Stimulated activated CD4-positive, alpha-beta T cell treated with anti-CD3 and anti-CD28 coated beads, Interleukin-4, amount 100 ng/mL, for 48 hours (primary cell): ENCODE measurements at places on chromosomes 12 and 14.
A peak's percentile ranks its signal among the peaks of the same experiment; 100 is the strongest.

DNA sequence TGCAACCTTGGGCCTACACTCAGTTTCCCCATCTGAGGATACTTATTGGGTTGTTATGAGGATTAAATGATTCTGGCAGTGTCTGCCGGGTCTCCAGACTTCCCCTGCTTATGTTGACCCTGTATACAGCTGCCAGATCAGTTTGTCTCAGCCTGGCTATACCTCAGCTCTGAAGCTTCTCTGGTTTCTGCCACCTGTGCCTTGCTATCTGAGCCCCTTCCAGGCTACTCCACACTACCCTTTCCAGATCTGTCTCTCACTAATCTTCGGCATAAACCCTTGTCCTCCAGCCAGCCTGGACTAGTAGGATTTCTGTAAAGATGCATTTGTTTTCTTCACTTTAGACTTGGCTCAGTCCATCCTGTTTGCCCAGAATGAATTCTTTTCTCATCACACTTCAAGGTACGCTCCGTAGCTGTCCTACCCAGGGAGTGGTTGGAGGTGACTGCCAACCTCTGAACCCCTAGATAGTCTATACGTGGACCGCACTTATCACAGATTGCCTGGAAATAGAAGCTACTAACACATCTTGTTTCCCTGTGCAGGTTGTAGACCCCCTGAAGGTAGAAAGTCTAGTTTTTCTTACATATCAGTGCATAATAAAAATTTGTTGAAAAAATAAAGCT lies 422.4 kb downstream of the RAD51B start:
- no peak for DNase-seq

- DNase-seq = no peak
Observed at GRCh38 chr12:120234643-120235368, 30.7 kb downstream of the PXN start.

GRCh38 chr12:52604859-52605258 lies 3.6 kb upstream of the KRT72 start:
- DNase-seq = no peak

GRCh38 chr12:127381043-127381668 lies 885.8 kb upstream of the TMEM132C start:
- peak; percentile 19 for DNase-seq

DNA sequence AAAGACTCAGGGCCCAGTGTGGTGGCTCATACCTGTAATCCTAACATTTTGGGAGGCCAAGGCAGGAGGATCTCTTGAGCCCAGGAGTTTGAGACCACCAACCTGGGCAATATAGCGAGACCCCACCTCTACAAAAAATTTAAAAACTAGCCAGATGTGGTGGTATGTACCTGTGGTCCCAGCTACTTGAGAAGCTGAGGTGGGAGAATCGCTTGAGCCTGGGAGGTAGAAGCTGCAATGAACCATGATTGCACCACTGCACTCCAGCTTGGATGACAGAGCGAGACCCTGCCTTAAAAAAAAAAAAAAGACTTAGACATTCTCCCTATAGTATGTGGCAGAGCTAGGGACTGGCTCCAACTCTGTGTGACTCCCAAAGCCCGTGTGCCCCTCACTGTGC lies 2.9 kb downstream of the UBE3B start:
- DNase-seq = no peak

DNA sequence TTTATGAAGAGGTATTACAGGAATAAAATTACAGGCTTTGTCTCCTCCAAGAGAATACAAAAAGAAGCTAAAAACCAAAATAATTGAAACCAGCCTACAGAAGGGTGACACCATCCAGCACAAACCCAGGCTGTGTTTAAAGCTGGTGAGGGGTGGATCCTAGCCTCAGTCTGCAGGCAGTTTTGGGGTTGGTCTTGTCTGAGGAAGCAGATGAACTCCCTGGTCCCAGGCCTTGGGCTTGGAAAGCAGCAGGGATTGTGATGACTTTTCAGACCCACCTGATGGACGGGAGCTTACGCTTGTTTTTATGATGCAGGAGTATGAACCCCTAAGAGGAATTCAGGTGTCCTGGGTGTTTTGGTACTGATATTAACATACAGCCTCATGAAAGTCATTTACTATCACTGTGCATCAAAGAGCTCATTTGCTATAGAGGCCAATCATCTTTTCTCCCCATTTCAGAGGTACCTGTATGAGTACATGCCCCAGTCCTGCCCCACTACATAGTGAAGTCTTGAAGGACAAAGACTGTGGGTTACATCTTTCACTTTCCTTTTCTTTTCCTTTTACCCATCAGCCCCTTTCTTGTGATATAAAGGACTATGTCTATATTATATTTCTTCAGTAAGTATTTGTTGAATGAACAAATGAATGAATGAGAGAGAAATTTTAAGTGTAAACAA lies 18.1 kb downstream of the PRICKLE1 start:
- DNase-seq = no peak

DNA sequence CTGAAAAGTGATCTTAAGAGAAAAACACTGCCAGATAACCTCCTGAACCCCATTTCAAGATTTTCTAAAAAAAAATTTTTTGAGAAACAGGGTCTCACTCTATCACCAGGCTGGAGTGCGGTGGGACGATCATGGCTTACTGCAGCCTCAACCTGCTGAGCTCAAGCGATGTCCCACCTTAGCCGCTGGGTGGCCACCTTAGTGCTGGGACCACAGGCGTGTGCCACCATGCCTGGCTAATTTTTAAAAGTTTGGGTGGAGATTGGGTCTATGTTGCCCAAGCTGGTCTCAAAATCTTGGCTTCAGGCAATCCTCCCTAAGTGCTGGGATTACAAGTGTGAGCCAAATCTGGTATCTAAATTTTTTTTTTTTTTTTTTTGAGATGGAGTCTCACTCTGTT lies 3.4 kb downstream of the PNMA1 start:
- no peak for DNase-seq

DNA sequence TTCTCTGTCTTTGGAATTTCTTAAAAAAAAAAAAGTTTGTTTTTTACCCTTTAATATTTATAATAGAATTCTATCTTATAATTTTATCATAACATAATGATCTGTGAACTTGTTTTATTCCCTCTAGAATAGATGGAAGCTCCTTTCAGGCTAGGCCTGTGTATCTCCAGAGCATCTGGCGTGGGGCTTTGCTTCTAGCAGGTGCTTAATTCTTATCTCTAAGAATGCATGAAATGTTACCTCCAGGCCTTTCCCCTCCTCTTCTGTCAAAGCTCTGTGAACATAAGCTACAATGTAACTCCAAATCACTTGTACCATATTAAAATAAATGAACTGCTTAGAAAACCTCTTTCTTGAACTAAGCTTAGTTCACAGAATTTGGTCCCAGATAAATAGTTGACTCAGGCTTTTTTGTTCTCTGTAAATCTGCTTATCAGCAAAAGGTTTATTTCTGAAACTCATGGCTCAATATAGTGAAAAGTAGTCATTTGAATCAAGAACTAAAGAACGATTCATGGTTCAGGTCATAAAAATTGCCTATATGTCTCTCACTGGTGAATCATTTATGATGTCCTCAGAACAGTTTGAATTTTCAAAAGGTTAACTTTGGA lies 407.1 kb downstream of the TRHDE start:
- no peak for DNase-seq

GRCh38 chr12:1330477-1330827 lies 263.9 kb downstream of the FBXL14 start:
- DNase-seq = no peak

- no peak for DNase-seq
Observed at GRCh38 chr12:113601656-113602263, 130.1 kb upstream of the LHX5 start.

DNA sequence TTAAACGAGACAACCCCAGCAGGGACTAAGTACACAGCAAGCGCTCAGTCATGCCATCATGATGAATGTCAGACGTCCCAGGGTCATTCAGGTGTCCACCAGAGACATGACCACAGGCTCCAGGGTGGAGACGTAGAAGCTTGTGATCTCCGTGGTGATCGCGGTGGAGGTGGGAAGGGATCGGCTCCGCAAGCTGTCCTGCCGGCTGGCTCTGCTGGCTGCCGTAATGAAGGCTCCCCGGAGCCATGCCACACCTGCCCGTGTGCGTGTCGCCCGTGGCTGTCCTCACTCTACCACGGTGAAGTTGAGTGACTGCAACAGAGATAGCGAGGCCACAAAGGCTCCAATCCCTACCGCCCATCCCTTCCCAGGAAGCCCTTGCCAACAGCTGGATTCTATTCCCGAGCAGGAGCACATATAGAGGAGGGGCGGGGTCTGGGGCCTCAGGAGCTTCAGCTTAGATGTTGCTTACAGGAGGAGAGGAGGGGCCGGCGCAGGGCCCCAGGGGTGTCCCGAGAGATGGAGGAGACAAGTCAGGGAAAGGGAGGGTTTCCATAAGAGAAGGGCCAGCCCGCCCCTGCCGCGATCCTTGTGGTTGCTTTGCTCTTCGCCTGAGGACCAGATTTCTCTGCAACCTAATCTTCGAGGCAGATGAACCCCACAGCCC lies 332.6 kb upstream of the SFSWAP start:
- DNase-seq = no peak

DNA sequence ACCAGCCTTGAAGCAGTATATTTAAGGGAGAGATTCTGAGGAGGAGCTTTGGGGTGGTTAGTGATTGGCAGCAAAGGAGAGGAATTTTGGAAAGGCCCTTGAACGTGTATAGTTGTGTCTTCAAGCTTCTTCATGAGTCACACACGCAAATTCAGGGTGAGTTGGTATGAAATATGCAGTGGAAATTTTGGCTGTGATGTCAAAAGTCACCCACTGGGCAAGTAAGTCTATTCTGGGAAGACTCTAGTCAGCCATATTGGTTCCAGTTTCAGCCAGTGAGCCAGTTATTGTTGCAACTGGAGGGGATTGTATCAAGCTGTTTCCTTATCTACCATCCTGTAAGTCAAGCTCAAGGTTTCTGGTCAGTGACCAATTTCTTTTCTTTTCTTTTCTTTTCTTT lies 32.0 kb upstream of the VASH1 start:
- no peak for DNase-seq

DNA sequence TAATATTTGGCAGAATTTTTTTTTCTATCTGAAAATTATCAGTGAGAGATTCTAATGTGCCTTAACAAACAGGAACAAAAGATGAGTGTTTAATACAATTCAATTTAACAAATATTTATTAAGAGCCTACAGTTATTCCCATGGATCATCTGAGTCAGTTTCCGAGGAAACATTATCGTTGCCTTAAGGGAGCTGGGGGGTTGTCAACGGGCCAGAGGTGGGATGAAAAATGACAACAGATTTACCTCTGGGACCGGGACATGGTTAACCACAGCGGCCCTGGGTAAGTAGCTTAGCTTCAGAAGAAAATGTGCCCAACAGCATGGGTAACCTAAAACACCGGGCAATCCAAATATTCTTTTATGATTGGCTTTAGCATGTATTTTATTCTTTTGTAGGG lies 113.6 kb downstream of the DAD1 start:
- no peak for DNase-seq

- no peak for DNase-seq
Observed at GRCh38 chr12:122838841-122839240, 3.6 kb downstream of the HIP1R start.

DNA sequence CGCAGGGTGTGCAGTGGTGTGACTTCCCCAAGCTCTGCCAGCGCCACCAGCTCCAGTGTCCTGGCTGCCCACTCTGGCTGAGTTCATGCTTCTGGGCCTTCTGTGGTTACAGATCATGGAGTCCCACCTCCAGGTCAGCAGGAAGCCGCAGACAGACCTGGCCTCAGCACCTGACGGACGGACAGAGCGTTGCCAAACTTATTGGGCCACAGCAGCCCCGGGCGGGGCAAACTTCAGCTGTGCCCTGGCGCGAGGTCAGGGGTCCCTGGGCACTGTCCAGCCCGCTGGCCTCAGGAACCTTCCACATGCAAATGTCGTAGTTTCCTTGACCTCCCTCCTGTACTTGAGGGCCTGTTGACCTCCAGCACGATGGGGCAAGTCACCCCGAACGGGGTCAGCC lies 11.2 kb downstream of the GPR132 start:
- no peak for DNase-seq

DNA sequence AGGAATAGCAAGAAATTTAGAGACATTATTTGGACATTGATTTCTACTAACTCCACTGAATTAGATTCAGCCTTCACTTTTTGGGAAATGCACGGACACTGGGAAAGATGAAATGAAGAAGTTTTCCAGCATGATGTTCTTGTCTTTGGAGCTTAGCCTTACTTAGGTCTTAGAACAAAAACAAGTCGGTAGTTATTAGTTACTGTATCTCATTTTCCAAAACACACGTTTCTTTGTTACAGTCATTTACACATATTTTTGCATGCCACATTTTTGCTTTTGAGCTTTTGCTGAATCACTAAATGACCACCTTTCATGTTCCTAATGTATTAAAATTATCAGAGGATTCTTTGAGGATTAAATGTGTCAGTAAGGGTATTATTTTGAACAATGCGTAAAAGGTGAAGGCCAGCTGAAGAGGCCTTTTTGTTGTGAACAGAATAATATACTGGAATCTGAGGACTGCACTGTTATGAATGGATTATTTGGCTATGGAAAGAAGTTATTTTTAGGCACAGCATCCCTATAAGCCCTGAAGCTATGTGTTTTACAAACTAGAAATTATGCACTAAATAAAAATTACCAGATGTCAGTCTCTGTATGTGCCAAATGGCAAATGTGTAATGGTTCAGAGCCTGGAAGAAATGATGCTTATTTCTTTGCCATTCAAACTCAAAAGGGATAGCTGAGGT lies 138.2 kb downstream of the SRGAP1 start:
- DNase-seq = no peak

DNA sequence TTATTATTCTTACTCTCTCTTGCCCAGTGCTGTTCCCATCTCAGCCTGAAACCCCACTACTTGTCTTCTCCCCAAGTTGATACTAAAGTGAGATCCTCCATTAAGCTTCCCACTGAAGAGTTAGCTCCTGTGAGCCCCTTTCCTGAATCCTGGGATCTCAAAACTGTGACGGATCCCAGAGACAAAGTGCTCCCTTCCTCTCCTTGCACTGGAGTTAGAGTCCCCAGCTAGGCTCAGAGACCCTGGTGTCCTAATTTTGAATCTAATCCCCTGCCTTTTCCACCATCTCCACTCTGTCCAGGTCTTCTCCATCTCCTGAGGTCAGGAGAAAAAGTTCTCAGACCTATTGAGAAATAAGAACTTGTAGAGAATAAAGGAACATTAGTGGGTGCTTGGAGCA lies 17.6 kb upstream of the TBX3 start:
- DNase-seq = no peak

DNA sequence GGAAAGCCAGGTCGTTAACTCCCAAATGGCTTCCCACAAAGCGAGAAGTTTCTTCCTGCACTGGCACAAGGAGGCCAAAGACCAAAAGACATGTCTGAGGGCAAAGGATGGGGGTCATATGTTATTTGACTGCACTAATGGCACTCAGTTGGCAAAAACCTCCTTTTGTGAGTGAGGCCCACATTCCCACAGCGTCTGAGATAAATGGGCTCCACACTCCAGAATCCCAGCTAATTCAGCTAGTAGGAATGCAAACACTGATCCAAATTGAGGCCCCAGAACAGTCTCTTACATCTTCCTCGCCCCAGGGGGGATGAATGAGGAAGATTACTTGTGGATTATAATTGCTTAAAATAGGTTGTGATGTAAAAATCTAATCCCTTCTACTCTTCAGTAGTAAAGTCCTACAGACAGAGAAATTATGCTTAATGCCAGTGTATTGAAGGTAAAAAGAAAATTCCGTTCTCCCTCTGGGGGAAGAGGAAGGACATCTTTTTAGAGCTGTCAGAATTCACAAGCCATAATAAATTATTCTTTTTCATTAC lies 86.4 kb upstream of the PIWIL1 start:
- DNase-seq = no peak
